GM23248 (cell line): ENCODE measurements at places on chromosomes 2 and 18. TPM values are rescaled to one million over a fixed set of nuclear protein-coding genes. Genes with fewer than 3 reads are reported as not detected.

GRCh38 chr18:28793901-28794300 is 617.0 kb upstream of the CDH2 start:
- no peak for DNase-seq

IL1RL2 gene
- polyA plus RNA-seq = 1.2 and 2.0 TPM in 2 replicates

DNA sequence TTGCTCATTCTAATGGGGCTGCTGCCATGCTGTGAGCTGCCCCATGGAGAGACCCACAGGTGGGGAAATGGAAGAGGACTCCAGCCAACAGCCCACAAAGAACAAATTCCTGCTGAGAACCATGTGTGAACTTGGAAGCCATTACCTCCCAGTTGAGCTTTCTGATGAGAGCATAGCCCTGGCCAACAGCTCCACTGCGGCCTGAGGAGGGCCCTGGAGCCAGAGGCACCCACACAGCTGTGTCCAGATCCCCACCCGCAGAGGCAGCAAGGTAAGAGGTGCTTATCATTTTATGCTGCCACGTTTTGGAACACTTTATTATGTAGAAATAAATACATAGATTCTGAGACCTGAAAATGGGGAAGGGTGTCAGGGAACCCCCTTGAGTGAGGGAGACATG is 44.2 kb upstream of the OTOS start:
- no peak for DNase-seq

SLC14A1 gene
- polyA plus RNA-seq = 0.29 and 0.53 TPM in 2 replicates

MATN3 gene
- 1.7 and 2.0 TPM in 2 replicates for polyA plus RNA-seq

C2orf66 gene
- polyA plus RNA-seq = 0.25 TPM in 1 of 2 replicates, not detected in the other

- no peak for DNase-seq
Observed at GRCh38 chr2:95056044-95056443, 30.5 kb downstream of the MAL start.

DNA sequence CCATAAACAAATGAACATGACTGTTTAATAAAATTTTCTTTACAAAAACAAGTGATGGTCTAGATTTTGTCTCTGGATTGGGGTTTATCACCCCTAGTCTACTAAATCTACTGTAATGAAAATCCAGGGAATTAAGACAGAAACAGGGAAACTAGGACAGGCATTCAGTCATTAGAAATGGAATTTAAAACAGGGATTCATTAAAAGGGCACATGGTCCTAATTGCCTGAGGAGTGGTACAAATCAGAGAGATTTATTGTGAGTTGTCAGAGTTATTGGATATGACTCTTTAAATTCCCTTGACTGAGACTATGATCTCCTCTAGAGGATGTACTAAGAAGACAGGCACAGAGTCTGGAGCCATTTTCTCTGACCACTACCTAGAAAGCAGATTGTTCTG is 670.9 kb upstream of the GCFC2 start:
- DNase-seq = no peak
